GM23338 (cell line): ENCODE measurements at places on chromosomes 11 and 22. TPM values are rescaled to one million over a fixed set of nuclear protein-coding genes. Genes with fewer than 3 reads are reported as not detected.

GRCh38 chr11:96481771-96482170 lies 92.0 kb downstream of the JRKL start:
- no peak for DNase-seq
- H3K27ac ChIP-seq: no peak overlapping the region
- no peaks in the 10 kb centered on the region for H3K27me3 ChIP-seq
- no peak overlapping the region for H3K4me3 ChIP-seq

DNA sequence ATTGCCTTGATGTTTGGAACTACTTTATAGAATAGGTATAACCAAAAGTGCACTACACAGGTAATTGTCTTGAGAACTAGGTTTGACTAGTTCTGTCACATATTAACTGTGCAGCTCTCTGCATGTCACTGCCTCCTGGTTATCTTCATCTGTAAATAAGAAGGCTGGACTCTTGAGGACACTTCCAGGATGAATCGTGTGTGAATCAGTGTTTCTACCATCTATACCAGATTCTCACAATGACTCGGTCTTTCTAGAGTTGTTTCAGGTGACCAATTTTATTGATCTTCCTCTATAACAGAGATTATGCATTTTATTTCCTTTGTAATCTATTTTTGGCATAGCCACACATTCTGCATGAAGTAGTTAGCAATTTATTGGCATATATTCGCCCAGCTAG lies 1181.0 kb upstream of the TENM4 start:
- no peak for DNase-seq
- H3K27me3 ChIP-seq: no peaks in the 10 kb centered on the region
- H3K27ac ChIP-seq: no peak overlapping the region
- H3K4me3 ChIP-seq: no peak overlapping the region

DNA sequence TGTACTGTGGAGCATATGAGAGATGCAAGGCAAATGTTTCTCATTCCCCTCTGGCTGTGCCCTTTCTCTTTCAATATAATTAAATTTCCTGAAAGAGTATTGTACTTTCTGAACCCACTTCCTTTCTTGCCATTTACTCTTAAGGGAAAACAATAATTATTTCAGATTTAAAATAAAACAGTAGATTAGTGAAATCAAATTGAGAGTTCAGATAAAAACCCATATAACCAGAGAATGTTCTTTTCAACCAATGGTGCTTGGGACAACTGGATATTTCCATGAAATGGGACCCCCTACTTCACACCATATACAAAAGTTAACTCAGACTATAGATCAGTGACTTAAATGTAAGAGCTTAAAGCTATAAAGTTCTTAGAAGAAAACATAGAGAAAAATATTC lies 26.1 kb upstream of the DLAT start:
- H3K4me1 ChIP-seq: no peaks in the 10 kb centered on the region
- DNase-seq: no peak
- H3K27ac ChIP-seq: no peak overlapping the region
- peaks cover 12% of the 10 kb centered on the region; the same call in 1 of the 2 replicates for H3K36me3 ChIP-seq
- H3K27me3 ChIP-seq: no peaks in the 10 kb centered on the region

- no peak for DNase-seq
- no peak overlapping the region for H3K4me3 ChIP-seq
- H3K27me3 ChIP-seq: no peaks in the 10 kb centered on the region
- H3K36me3 ChIP-seq: no peaks in the 10 kb centered on the region
Observed at GRCh38 chr22:31605851-31606585, 56.0 kb downstream of the PISD start.

- peaks cover 6% of the 10 kb centered on the region; the same call in 1 of the 2 replicates for H3K4me1 ChIP-seq
- no peaks in the 10 kb centered on the region for H3K36me3 ChIP-seq
- no peak for DNase-seq
- H3K4me3 ChIP-seq: no peak overlapping the region
- no peak overlapping the region for H3K27ac ChIP-seq
Observed at GRCh38 chr11:100098560-100098959, 588.5 kb upstream of the ARHGAP42 start.

GRCh38 chr11:11605821-11606450 lies 15.9 kb downstream of the GALNT18 start:
- DNase-seq: no peak
- H3K4me3 ChIP-seq: no peak overlapping the region
- H3K36me3 ChIP-seq: no peaks in the 10 kb centered on the region

- no peak overlapping the region for H3K4me3 ChIP-seq
- DNase-seq: no peak
- no peaks in the 10 kb centered on the region for H3K4me1 ChIP-seq
- no peaks in the 10 kb centered on the region for H3K27me3 ChIP-seq
Observed at GRCh38 chr11:57819252-57819979, 57.8 kb downstream of the CTNND1 start.

- no peaks in the 10 kb centered on the region for H3K36me3 ChIP-seq
- no peak overlapping the region for H3K27ac ChIP-seq
- H3K4me3 ChIP-seq: no peak overlapping the region
- H3K4me1 ChIP-seq: no peaks in the 10 kb centered on the region
- peak; percentile 78 for DNase-seq
Observed at GRCh38 chr11:124970925-124971324, 16.9 kb downstream of the CCDC15 start.

- H3K36me3 ChIP-seq: no peaks in the 10 kb centered on the region
- DNase-seq: no peak
- H3K4me1 ChIP-seq: no peaks in the 10 kb centered on the region
- H3K27ac ChIP-seq: no peak overlapping the region
- no peak overlapping the region for H3K4me3 ChIP-seq
Observed at GRCh38 chr11:69300120-69301060, 6.4 kb downstream of the MYEOV start.

Gene CABP4
- 0.28 TPM in 1 of 2 replicates, not detected in the other for total RNA-seq

Gene LARGE2
- 74.5 and 107 TPM in 2 replicates for total RNA-seq

Gene BRD1
- 33.8 and 36.1 TPM in 2 replicates for total RNA-seq

Gene KRTAP5-9
- total RNA-seq: not detected in 2 replicates

Gene WNT7B
- total RNA-seq: 0.10 and 3.0 TPM in 2 replicates

Gene LMO1
- not detected in 2 replicates for total RNA-seq

Gene C22orf31
- not detected in 2 replicates for total RNA-seq

Gene EIF1AD
- 30.8 and 32.1 TPM in 2 replicates for total RNA-seq

Gene MUC5B
- total RNA-seq: 0.90 TPM in 1 of 2 replicates, not detected in the other

Gene PNPLA5
- 5.9 and 6.8 TPM in 2 replicates for total RNA-seq
